Fibroblast of skin of right biceps (primary cell): ENCODE measurements at places on chromosomes 5 and 9.
A peak's percentile ranks its signal among the peaks of the same experiment; 100 is the strongest.

DNA sequence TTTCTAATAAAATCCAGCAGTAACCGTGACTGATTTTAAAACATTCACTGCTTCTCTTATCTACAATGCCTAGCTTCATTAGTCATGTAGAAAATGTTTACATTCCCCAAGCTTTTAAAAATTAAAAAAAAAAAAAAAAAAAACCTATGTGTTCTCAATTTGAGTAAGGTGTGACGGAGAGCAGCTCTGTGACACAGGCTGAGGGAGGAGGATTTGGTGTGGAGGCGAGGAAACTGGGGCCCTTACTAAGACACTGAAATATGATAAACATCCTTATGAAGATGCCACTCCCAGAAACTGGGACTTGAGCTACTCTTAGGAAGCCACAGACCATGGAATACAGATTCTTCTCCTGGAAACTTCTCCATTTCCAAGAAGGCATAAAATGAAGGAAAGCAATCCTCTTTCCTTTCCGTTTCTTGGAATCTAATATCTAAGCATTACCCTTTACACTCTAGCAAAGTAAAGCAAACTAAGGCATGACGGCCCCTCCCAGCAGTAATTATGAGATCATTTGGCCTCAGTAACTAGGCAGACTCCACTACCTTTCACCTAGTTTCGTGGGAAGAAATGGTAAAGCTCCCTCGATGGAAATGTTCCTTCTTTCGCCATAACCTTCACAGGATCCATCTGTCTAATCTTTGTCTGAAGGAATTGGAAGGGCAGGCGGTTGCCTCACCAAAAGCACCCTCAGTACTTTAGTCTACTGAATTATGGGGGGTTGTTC lies 23.5 kb downstream of the GRAMD2B start:
- peak; percentile 90 for DNase-seq

GRCh38 chr5:147661541-147661940 lies 121.0 kb downstream of the JAKMIP2 start:
- DNase-seq: peak; percentile 9

- peak; percentile 75 for DNase-seq
These were observed 91.9 kb upstream of the PTPRD start for GRCh38 chr9:10704720-10705119.

DNA sequence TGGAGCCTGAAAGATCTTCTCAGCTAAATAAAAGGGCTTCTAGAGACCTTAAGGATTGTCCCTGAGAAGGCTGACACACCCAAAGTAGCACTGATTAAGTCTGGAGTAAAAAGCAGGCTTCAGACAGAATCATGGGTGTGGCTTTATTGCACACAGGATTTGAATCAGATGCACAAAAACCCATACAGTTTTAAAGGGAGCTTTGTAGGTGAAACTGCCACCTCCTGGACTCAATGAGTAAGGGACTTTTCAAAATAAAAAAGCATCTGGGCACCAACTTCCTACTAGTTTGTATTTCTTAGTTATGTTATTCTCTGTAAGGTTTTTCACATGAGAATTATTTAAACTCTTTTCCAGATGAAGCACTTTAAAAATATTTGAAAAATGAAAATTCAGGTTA lies 129.4 kb downstream of the EDIL3 start:
- DNase-seq: peak; percentile 64

GRCh38 chr9:89528131-89528530 lies 30.2 kb upstream of the SEMA4D start:
- DNase-seq: no peak

GRCh38 chr5:73591102-73591695 lies 25.7 kb downstream of the UTP15 start:
- DNase-seq: peak; percentile 82

GRCh38 chr5:108145351-108145750 lies 236.5 kb downstream of the FBXL17 start:
- no peak for DNase-seq

DNA sequence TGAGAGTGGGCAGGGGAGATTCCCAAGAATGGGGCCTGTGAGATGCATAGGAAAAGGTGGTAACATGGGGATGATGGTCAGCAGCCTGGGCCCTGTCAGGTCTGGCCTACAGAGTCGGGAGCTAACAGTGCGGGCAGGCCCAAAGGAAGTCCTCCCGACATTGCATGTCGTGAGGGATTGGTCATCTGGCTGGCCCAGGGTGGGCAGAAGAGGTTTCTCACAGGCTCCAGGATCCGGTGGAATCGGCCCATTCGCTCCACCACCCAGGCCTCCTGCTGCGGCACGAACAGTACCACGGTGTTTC lies 514 bp downstream of the STOML2 start:
- DNase-seq: no peak

- no peak for DNase-seq
These were observed 47.9 kb downstream of the MFAP3 start for GRCh38 chr5:154086641-154087040.

DNA sequence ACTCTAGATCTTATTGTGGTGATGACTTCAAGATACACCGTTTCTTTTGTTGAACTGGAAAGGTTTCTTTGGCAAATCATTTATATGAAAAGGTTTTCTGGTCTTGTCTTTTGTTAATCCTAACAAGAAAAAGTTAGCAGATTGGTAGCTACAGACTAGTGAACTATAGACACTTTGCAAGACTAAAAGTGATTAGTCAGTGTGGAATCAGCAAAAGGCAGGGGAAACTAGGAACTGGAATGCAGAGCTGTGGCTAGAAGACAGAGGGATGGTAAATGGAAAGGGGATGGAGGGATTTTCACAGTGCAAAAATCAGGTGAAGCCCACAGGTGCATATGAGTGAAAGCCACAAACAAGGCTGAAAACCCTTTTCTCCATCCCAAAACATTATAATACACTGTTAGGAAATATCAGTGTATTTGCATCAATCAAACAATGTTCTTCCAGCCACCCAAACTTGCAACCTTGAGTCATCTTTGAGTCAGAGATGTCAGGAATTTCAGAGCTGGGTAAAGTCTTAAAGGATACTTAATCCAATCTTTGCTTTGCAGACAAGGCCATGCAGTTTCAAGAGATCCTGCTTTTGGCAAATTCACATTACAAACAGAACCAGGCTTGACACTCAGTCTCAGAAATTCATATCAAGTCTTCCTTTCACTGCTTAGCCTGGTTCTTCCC lies 52.7 kb downstream of the PLK2 start:
- DNase-seq: peak; percentile 88

- DNase-seq: no peak
These were observed 19.3 kb downstream of the MEIKIN start for GRCh38 chr5:131926168-131926567.

DNA sequence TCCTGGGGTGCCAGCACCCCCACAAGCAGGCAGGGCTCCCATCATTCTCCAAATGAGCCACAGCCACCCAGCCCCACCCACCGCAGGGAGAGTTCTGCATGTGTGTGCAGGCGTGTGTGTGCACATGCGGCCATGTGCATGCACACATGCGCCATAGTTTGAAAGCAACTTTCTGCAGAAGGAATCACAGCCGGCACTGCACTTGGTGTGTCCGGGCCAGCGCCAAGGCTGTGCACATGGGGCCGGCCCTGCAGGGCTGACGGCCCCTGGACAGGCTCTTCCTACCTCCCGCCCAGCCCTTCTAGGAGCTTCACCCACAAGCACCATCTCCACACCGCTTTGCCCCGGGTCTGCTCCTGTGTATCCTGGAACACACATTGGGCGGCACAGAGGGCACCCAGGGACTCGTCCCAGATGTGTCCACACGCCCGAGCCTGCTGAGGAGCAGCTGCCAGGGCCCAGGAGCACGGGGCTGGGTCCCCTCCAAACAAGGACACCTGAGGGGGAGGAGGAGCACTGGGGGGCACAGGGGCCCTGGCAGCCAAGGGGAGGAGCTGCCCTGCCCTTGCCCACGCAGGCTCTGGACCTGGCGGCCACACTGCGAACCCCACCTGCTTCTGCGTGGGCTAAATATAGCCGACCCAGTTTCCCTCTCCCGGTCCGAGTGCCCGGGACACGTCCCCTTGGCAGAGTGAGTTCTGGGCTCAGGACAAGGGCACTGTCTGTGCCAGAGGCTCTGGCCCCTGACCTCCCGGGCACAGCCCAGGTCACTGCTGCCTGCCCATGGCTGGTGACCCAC lies 19.1 kb downstream of the TPPP start:
- no peak for DNase-seq

- peak; percentile 97 for DNase-seq
These were observed 56.4 kb upstream of the RPL26L1 start for GRCh38 chr5:172902497-172903472.

- no peak for DNase-seq
These were observed 34.9 kb downstream of the LURAP1L start for GRCh38 chr9:12809720-12810119.

DNA sequence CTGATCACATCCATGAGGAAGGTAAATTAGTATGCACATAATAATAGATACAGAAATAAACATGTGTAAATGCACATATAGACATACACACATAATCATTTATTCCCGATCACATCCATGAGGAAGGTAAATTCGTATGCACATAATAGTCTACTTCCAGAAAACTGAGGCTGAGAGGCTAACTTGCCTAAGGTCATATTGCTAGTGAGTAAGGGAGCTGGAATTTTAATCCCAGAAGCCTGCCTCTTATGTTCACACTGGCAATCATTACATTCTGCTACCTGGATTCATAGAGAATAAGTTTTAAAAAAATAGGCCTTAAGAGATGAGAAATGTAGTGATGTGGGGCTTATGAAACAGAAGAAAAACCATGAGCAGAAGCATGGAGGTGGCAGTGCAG lies 716.3 kb downstream of the BRINP1 start:
- no peak for DNase-seq

GRCh38 chr5:127008300-127008975 lies 21.9 kb downstream of the MARCHF3 start:
- DNase-seq: no peak
